Coronary artery (tissue), 2 donors: ENCODE measurements at places on chromosomes 7 and 10.
A peak's percentile ranks its signal among the peaks of the same experiment; 100 is the strongest.

DNA sequence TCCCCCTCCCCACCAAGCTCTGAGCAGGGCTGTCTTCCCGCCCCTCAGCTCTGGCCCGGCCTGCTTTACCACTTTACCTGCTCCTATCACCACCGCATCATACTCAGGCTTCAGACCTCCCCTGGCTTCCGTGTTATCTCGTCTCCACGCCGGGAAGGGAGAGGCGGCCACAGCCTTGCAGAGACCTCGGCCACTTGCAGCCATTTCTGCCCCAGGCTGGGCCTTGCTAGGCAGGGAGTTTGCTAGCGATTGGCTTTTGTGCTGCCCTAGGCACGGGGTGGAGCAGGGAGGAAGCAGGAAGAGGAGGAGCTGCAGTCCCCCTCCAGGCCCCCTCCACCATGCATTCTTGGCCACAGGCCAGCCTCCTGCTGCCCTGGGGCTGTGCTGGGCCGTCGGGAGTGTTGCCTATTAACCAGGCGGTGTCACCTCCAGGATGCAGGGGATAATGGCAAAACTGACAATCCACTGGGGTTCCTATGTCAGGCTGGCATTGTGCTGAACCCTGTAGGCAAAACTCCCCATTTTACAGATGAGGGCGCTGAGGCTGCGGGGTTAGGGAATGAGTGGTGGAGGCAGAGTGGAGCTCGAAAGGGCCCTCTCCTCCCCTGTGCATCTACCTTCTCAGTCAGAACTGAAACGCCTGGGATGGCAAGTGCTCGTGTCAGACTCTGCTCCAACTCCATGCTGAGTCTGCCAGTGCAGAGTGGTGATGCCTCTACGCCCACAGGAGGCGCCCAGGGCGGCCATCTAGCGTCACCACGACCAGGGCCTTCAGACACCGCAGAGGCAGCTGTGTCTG is at the start of gene PYROXD2:
Gene PYROXD2, minus strand, starts transcription at position 251 of the 799 bp plus-strand sequence. Its CDS starts 47 bp downstream, at position 204.
- DNase-seq = peak; percentile 93

DNA sequence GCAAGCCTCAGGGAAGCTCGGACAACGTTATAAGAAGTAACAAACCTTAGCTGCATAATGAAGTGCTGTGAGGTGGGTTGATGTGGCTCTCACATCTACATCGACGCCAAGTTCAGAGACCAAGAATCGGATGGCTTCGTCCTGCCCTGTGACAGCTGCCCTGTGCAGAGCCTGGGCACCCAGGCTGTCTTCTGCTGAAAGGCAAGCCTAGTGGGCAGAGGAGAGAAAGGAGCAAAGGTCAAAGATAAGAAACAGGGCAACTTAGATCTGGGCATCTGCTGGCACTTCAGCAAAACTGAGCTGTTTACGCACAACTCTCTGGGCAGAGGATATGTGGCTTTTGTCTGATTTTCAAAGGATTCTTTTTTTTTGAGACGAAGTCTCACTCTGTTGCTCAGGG is 6.7 kb downstream of the ANKRD16 start:
- DNase-seq = no peak

DNA sequence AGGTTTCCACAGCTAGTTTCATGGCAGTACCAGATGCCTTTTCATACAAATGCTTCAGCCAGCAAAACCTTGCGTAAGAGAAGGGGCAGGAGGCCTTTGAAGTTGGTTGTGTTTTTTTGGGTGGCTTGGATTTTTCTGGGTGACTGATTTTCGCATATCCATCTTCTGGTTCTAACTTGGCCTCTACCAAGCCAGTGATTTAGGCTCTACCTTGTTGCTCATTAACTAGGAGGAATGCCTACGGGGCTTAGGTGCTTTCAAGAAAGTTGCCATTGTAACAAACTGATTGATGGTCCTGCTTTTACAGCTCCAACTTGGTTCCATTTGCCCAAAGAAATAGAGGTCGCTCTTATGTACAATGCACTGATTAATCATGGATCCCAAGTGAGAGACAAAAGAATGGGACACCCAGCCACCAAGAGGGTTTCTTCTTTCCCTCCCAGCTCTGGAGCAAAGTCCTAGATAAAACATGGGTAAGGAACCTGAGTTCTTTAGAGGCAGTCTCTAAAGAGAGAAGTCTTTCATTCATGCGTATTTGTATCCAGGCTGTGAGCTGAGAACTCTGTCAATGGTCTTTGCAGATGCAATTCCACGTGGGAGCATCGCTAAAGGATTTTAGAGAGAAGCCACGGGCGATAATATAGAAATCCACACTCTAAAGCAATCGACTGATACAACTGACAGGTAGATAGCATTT is 92.1 kb upstream of the FGFR2 start:
- no peak for DNase-seq

DNA sequence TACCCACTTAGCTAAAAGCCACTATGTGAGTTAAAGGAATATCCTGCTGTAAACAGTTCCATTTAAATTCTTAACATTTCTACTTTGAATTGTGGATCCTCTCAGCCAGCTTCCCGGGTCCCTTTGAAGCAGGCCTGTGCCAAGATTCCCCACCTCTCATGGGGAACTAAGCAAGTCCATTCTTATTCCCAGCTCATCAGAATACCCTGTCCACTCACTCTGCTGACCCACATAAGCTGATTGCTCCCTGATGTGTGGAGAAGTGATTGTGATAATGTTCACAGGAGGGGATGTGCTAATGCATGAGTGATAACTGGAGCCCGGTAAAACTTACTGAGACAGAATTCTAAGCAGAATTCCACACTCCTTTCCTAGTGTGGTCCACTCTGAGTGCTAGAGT is 709.7 kb downstream of the CNTNAP2 start:
- no peak for DNase-seq

GRCh38 chr10:79018521-79019011 is 50.2 kb upstream of the ZMIZ1 start:
- DNase-seq = peak; percentile 68

DNA sequence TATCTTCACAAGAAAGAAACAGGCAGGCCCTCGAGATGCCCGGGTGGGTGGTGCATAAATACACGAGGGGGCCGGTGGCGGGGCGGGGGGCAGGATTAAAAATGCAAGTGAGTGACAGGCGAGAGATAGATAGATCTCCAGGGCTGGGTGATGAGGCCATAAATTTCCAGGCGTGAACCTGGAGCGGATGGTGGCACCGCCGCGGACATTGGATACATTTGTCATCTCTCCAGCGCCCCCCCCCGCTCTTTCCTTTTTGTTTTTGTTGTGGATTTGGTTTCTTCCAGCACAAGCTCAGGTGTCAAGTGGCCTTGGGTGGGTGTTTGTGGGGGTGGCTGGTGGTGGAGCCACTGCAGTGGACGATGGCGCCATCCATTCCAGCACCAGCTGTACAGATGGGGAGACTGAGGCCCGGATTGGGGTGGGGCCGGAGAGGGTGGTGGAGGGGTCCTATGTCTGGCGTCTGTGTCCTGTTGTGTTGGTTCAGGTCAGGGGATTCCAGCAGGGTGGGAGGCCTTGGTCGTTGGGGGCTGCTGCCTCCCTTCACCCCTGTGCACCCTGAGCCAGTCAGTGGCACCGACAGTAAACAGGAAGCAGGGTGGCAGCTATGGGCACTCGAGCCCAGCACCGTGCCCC is 2.9 kb downstream of the ELFN1 start:
- DNase-seq = peak; percentile 56

GRCh38 chr10:97157578-97158095 is 28.1 kb downstream of the SLIT1 start:
- DNase-seq = no peak

- DNase-seq = no peak
Observed at GRCh38 chr7:150372271-150373048, 3.8 kb downstream of the REPIN1 start.

- no peak for DNase-seq
Observed at GRCh38 chr10:19986591-19986990, 170.4 kb downstream of the PLXDC2 start.

DNA sequence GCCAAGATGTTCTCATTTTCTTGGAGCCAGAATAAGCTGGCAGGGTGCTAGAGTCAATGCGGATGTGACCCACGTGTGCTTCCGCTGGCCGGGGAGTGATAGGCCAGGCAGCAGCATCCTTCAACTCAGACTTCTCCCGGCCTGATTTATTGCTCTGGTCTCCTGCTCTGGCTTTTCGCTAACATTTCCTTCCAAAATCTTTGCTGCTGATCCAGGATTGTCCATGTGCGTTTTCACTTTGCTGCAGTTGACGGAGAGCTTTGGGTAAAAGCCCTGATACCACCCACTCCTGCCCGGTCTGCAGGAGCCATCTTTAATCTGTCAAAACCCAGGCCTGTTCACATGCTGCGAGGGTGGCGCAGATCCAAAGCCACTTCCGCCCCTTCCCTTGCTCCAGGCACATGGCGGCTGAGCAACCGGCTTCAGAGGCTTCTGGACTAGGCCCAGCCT is 106.8 kb downstream of the CYP26A1 start:
- no peak for DNase-seq

DNA sequence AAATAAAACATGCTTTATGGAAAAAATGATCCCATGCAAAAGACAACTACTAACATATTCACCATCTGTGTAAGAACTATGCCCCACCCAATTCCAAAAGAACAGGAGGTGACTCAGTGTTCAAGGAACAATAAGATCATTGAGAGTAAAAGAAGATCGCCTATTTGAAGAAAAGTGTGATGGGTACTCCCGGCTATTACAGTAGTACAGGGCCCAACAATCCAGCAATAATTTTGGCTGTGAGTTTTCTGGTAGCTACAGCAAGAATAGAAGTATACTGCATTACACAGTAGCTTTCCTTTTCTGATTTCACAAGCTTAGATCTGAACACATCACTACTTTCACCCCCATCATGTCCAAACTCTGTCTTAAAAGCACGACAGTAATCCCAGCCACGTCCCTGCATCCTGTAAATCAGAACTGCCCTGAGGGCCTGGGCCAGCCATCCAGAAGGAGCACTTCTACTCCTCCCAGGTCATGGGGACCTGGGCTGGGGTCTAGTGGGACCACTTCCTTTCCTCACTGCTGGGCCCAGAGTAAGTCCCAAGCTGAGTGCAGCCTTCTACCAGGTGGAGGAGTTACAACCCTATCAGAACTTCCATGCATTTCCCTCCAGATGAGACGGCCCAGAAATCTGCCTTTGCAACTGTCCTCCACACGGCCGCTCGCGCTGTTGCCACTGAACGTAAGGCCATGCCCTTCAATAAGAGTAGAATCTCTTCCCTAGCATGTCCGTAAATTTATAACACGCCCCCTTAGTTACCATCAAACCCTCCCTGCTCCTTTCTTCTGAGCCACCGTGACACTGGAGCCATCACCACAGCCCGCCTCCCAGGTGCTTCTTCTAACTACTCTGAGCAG is 7.9 kb downstream of the ESYT2 start:
- no peak for DNase-seq

GRCh38 chr10:110758128-110758765 is 113.5 kb upstream of the PDCD4 start:
- no peak for DNase-seq

- DNase-seq = no peak
Observed at GRCh38 chr10:97179731-97180362, 5.9 kb downstream of the SLIT1 start.
